A673 (cell line): ENCODE measurements at places on chromosomes 13 and 19. TPM values are rescaled to one million over a fixed set of nuclear protein-coding genes. Genes with fewer than 3 reads are reported as not detected.

Gene CPAMD8
- 0.82 and 1.0 TPM in 2 replicates for total RNA-seq

Gene TMPRSS9
- not detected in 2 replicates for total RNA-seq

Gene GPI
- total RNA-seq = 439 and 447 TPM in 2 replicates

Gene ATP4B
- total RNA-seq = not detected in 2 replicates

Gene TMEM38A
- 8.3 and 8.6 TPM in 2 replicates for total RNA-seq

Gene KCTD15
- total RNA-seq = 8.9 and 9.9 TPM in 2 replicates

Gene FXYD7
- total RNA-seq = 0.56 and 0.85 TPM in 2 replicates

Gene AZU1
- total RNA-seq = not detected in 2 replicates

Gene IFI30
- not detected in 2 replicates for total RNA-seq

Gene LHFPL6
- total RNA-seq = 63.9 and 72.1 TPM in 2 replicates

Gene NLRP11
- 0.46 and 0.52 TPM in 2 replicates for total RNA-seq

GRCh38 chr19:58572026-58572817 is 913 bp downstream of the MZF1 start:
- no peaks in the 10 kb centered on the region for H3K27me3 ChIP-seq
- H3K4me1 ChIP-seq = peaks cover 10% of the 10 kb centered on the region
- DNase-seq = no peak
- peak overlapping the region; percentile 96 for H3K27ac ChIP-seq
- H3K4me3 ChIP-seq = peak overlapping the region; percentile 52
- peaks cover 2% of the 10 kb centered on the region for H3K36me3 ChIP-seq

- no peak for DNase-seq
- no peaks in the 10 kb centered on the region for H3K27me3 ChIP-seq
- H3K36me3 ChIP-seq = no peaks in the 10 kb centered on the region
- peak overlapping the region; percentile 70 for H3K27ac ChIP-seq
- peaks cover 54% of the 10 kb centered on the region for H3K4me1 ChIP-seq
- H3K4me3 ChIP-seq = no peak overlapping the region
Measured at GRCh38 chr19:40279120-40279551, 6.0 kb downstream of the AKT2 start.

- H3K4me3 ChIP-seq = peak overlapping the region; percentile 99
- peak overlapping the region; percentile 93 for H3K27ac ChIP-seq
- DNase-seq = peak; percentile 33
- H3K27me3 ChIP-seq = no peaks in the 10 kb centered on the region
- H3K4me1 ChIP-seq = peaks cover 22% of the 10 kb centered on the region
Measured at GRCh38 chr13:21060338-21061028, 903 bp downstream of the LATS2 start.

GRCh38 chr13:114020750-114021463 is 47.0 kb upstream of the C13orf46 start:
- no peak for DNase-seq
- no peak overlapping the region for H3K27ac ChIP-seq
- no peaks in the 10 kb centered on the region for H3K36me3 ChIP-seq
- no peak overlapping the region for H3K4me3 ChIP-seq

GRCh38 chr13:48560657-48561337 is 27.9 kb upstream of the RCBTB2 start:
- no peak overlapping the region for H3K27ac ChIP-seq
- no peak overlapping the region for H3K4me3 ChIP-seq
- H3K4me1 ChIP-seq = no peaks in the 10 kb centered on the region
- H3K27me3 ChIP-seq = no peaks in the 10 kb centered on the region
- DNase-seq = no peak
- H3K36me3 ChIP-seq = no peaks in the 10 kb centered on the region

- H3K27me3 ChIP-seq = no peaks in the 10 kb centered on the region
- H3K4me3 ChIP-seq = no peak overlapping the region
- DNase-seq = no peak
- H3K4me1 ChIP-seq = peaks cover 26% of the 10 kb centered on the region
- H3K27ac ChIP-seq = no peak overlapping the region
Measured at GRCh38 chr13:33721724-33722123, 96.2 kb upstream of the RFC3 start.

DNA sequence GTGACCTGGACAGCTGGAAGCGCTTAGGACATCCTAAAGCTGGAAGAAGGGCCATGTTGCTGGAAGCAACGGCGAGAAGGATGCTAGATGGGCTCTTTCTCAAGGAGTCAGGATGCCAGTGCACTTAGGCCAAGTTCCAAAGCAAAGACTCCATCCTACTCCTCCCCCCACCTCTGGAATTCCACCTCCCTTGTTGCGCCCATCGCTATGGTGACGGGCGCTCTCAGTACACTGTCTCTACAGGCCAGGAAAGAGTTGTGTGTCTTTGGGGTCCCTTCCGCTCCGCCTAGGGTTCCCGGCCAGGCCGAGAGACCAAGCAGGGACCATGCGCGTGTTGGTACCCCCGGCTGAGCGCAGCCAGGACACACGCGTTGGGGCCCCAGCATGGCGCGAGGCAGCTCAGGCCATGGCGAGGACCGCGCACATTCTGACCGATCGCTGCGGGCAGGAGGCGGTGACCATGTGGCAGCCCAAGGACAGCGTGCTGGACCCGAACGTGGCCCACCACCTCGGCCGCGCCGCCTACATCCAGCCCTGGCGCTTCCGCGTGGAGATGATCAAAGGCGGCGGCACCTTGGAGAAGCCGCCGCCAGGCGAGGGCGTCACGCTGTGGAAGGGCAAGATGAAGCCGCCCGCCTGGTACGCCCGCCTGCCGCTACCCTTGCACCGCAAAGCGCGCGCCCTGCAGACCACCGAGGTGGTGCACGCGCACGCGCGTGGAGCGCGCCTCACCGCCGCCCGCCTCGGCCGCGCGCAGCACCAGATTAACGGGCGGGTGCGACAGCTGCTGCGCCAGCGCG is 31.0 kb upstream of the SLC1A6 start:
- no peak overlapping the region for H3K4me3 ChIP-seq
- H3K27me3 ChIP-seq = peaks cover 40% of the 10 kb centered on the region
- no peak for DNase-seq
- no peaks in the 10 kb centered on the region for H3K4me1 ChIP-seq
- no peaks in the 10 kb centered on the region for H3K36me3 ChIP-seq

DNA sequence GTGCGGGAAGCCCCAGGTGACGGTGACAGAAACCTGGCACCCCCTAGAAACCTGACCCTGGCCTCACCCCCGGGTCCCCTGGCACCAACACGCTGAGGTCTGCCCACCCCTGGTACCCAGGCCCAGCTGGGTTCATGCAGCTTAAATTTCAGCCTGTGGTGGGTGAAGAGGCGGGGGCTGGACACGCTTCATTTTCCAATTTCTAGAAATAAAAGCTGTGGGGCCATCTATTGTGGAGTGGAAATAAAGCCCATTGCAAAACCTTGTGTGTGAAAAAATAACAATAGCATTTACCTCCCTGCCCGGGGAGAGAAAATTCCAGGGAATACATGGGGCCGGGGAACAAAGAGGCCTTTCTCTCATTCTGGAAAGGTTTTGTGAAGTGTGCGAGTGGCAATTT is 7.5 kb upstream of the FUT5 start:
- no peak for DNase-seq
- H3K36me3 ChIP-seq = no peaks in the 10 kb centered on the region
- H3K27ac ChIP-seq = no peak overlapping the region
- H3K4me1 ChIP-seq = no peaks in the 10 kb centered on the region
- H3K27me3 ChIP-seq = peaks cover 8% of the 10 kb centered on the region
- no peak overlapping the region for H3K4me3 ChIP-seq

DNA sequence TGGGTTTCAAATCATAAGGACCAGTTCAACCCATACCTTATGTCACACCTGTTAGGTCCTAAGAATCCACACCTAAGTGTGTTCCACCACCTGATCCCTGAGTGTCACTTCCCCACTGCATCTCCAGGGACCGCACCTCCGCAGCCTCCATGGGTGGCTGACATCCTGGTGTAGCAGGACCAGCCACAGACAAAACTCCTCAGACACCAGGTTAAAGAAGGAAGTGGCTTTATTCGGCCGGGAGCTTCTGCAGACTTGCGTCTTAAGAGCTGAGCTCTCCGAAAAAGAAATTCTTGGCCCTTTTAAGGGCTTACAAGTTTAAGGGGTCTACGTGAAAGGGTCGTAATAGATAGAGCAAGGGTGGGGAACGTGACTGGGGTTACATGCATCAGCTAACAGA is 509.9 kb downstream of the MYO16 start:
- H3K4me1 ChIP-seq = peaks cover 8% of the 10 kb centered on the region
- DNase-seq = no peak

GRCh38 chr19:32104153-32104849 is 241.1 kb upstream of the ZNF507 start:
- no peaks in the 10 kb centered on the region for H3K36me3 ChIP-seq
- H3K4me3 ChIP-seq = no peak overlapping the region
- DNase-seq = peak; percentile 72
- H3K4me1 ChIP-seq = peaks cover 30% of the 10 kb centered on the region

GRCh38 chr19:48284896-48285295 is 15.0 kb downstream of the ZNF114 start:
- H3K4me1 ChIP-seq = no peaks in the 10 kb centered on the region
- no peak for DNase-seq
- H3K4me3 ChIP-seq = no peak overlapping the region
- H3K36me3 ChIP-seq = peaks cover 49% of the 10 kb centered on the region

DNA sequence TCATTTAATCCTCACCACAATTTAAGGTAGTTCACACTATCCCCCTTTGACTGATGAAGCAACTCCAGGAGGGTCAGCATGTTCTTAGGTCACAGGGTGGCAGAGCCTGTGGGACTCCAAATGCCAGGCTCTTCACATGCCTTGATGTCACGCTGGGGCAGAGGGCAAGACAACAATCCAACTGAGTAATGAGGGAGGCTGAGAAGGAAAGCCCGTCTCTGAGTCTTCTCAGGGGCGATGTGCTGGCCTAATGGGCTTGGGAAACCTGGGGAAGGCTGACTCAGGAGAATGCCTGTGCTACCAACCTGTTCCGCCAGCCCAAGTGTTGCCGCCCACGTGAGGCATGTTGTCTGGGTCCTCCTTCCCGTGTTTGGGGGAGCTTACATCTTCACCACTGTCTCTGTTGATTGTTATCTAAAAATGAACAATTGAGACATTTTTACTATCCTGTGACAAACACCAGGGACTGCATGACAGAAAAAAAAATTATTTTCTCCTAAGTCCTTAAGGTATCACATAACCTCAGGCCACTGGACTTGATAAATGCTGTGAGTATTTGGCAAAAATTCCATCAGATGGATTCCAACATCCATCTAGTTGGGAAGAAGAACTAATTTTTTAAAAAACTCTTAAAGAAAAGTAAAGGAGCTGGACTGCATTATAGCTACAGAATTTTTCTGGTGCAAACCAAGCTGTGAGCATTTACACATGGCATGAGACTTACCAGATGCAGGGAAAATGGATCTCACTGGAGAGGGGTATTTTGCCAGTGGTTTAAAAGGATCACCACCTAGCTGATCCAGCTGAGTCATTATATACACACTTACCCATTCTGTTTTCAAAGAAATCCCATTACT is 157.5 kb downstream of the RGCC start:
- no peaks in the 10 kb centered on the region for H3K36me3 ChIP-seq
- DNase-seq = no peak
- H3K4me1 ChIP-seq = no peaks in the 10 kb centered on the region
- no peak overlapping the region for H3K27ac ChIP-seq

GRCh38 chr19:39083599-39083982 is 577 bp upstream of the ACP7 start:
- no peak overlapping the region for H3K27ac ChIP-seq
- H3K27me3 ChIP-seq = peaks cover 54% of the 10 kb centered on the region
- DNase-seq = no peak
